ENCODE measurements at places on chromosomes 11 and 22. TPM values are rescaled to one million over a fixed set of nuclear protein-coding genes. Genes with fewer than 3 reads are reported as not detected.

The PTGDR2 gene
- total RNA-seq = 0.19 TPM

The AGBL2 gene
- total RNA-seq = 3.6 TPM

The KREMEN1 gene
- not detected for total RNA-seq

The KDM4D gene
- total RNA-seq = not detected

The OR9I1 gene
- not detected for total RNA-seq

The PLCB3 gene
- 2.1 TPM for total RNA-seq

The TYMP gene
- total RNA-seq = 4.7 TPM

The HTR3A gene
- not detected for total RNA-seq

The CXCR5 gene
- 7.6 TPM for total RNA-seq

The OR56A1 gene
- total RNA-seq = not detected

The TP53I11 gene
- 6.8 TPM for total RNA-seq

The MFRP gene
- not detected for total RNA-seq

The FLRT1 gene
- not detected for total RNA-seq

The GRM5 gene
- total RNA-seq = not detected

The UPK3A gene
- not detected for total RNA-seq

The FAM180B gene
- 0.38 TPM for total RNA-seq

The ACRV1 gene
- total RNA-seq = not detected

The UVRAG gene
- total RNA-seq = 15.1 TPM

The ABTB2 gene
- 2.7 TPM for total RNA-seq

The ROBO4 gene
- total RNA-seq = not detected

The TPH1 gene
- 0.78 TPM for total RNA-seq

The VPREB1 gene
- not detected for total RNA-seq

The YAP1 gene
- not detected for total RNA-seq

The WT1 gene
- not detected for total RNA-seq

The FGF4 gene
- total RNA-seq = not detected

The POU2F3 gene
- total RNA-seq = not detected

The MRPL17 gene
- total RNA-seq = 12.0 TPM

The RBMXL2 gene
- total RNA-seq = not detected

The NXPE4 gene
- not detected for total RNA-seq

The OR8H3 gene
- total RNA-seq = not detected

The INS gene
- total RNA-seq = not detected

The IGF2 gene
- total RNA-seq = not detected

The ART1 gene
- not detected for total RNA-seq

The LGALS1 gene
- total RNA-seq = 29.4 TPM

The WBP2NL gene
- 0.60 TPM for total RNA-seq

The MS4A4E gene
- total RNA-seq = not detected

The DTX4 gene
- total RNA-seq = 0.68 TPM

The BTBD18 gene
- not detected for total RNA-seq

The PRG3 gene
- not detected for total RNA-seq

The PTDSS2 gene
- total RNA-seq = 21.8 TPM

The PMM1 gene
- 22.4 TPM for total RNA-seq

The VWCE gene
- total RNA-seq = 1.4 TPM

The KRTAP5-2 gene
- total RNA-seq = not detected
